ENCODE measurements at places on chromosomes 2 and 18.

DNA sequence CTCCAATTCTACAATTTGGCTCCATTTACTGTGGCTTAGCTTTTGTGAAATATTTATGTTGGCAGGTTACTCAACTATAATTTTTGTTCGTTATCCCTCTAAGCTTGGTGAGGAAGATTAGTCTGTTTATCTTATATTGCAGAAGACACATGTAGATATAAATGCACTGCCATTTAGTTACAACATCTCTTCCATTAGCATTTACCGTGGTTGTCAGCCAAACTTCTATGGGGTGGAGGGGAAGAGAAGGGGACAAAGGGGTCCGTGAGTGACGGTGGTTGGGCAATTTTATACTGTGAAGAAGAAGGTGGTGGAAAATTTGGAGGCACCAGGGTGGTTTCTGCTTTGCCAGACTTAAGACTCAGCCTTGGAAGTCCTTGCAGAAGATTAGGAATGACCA lies 117.6 kb upstream of the CXCR4 start:
- H3K4me1 ChIP-seq: peaks cover 54% of the 10 kb centered on the region
- no peaks in the 10 kb centered on the region for H3K36me3 ChIP-seq
- DNase-seq: no peak
- no peak overlapping the region for H3K4me3 ChIP-seq

DNA sequence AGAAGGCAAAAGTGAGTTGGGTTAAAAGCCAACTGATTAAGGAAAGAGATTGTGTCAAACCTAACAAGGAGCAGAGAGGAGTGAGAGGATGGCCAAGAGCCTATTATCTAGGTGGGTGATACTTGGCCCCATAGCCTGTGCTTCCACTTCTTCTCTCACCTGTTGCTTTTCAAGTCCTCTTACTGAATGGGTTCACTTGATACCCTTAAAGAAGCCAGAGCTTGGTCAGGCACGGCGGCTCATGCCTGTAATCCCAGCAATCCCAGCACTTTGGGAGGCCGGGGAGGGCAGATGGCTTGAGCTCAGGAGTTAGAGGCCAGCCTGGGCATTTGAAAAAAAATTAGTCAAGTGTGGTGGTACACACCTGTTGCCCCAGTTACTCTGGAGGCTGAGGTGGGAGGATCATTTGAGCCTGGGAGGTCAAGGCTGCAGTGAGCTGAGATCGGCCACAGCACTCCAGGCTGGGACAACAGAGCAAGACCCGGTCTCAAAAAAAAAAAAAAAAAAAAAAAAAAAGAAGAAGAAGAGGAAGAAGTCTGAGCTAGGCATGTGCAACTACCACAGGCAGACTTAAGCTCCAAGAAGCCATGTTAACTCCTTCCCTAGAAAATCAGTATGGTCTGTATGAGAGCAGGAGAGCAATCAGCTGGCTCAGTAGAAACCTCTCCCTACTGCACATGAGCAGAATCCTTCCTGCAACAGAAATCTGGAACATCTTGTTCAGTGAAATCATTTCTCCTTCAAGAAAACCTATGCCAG lies 28.4 kb upstream of the ME2 start:
- no peaks in the 10 kb centered on the region for H3K36me3 ChIP-seq
- DNase-seq: no peak
- peaks cover 3% of the 10 kb centered on the region for H3K4me1 ChIP-seq
- no peak overlapping the region for H3K4me3 ChIP-seq
- H3K27me3 ChIP-seq: peaks cover 9% of the 10 kb centered on the region
- H3K27ac ChIP-seq: no peak overlapping the region

DNA sequence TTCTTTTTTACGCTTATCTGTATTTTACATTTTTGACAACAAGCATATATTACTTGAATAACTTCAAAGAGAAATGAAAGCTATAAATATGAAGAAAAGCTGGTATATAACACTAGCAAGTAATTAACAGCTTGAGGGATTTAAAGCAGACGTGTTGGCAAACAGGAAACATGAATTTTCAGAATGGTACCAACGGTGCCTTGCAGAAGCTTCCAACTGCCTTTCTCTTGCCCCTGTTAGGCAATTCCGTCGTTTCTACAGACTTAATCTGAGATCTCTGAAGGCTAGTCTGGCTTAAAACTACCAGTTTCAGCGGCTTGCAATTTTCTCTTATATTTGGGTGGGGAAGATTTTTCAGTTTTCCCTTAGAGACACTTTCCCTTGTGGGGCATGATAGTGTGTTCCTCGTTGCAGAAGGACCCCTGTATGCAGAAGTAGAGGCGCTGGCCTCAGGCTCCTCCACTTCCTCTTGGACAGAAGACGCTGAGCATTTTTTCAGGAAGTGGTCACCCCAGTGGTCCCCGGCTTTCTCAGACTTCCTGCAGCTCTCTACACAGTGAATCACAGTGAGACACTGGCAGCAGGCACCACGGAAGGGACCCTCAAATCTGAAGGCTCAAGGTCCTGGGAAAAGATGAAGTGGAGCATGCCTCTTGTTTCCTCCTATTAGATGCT lies 56.2 kb upstream of the SLC16A14 start:
- no peak for DNase-seq
- H3K27ac ChIP-seq: no peak overlapping the region
- H3K36me3 ChIP-seq: no peaks in the 10 kb centered on the region
- H3K4me3 ChIP-seq: no peak overlapping the region
- H3K4me1 ChIP-seq: peaks cover 18% of the 10 kb centered on the region

DNA sequence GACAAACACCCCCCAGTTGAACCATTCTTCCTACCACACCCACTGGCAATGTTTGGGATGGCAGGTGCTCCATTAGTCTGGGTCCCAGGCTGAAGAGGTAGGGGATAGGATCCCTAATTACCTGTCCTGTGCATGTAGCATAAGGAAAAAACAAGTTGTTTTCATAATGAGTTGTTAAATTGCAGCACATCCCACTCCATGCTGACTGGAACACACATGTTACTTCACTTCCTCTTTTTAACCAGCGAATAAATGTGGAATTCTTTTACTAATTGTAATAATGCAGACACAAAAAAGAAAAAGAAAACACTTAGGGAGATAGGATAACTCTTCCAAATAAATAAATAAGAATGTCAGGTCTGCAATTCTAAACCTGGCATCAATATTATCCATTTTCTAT lies 11.8 kb upstream of the CBLN2 start:
- H3K27ac ChIP-seq: no peak overlapping the region
- no peaks in the 10 kb centered on the region for H3K4me1 ChIP-seq
- no peak for DNase-seq

DNA sequence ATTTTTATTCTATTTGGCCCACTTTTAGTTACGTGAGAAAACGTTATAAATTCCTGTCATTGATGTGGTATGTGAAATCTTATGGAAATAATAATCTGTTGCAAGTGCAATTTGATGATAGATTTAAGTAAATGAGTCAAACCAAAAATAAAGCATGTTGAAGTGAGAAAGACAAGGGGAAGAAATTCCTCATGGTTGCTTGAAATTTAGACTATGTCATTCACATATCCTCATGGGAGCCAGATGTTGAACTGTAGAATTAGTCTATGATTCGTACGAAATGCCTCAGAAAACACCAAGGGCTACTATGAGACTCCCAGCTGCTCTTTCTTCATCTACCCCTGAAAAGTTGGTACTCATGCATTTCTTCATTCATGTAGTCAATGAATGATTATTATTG lies 55.7 kb downstream of the KLHL14 start:
- no peak for DNase-seq
- no peaks in the 10 kb centered on the region for H3K36me3 ChIP-seq
- H3K27me3 ChIP-seq: peaks cover 3% of the 10 kb centered on the region

GRCh38 chr2:6945087-6945813 lies 28.0 kb downstream of the RNF144A start:
- peaks cover 59% of the 10 kb centered on the region for H3K4me1 ChIP-seq
- H3K36me3 ChIP-seq: peaks cover 71% of the 10 kb centered on the region
- no peaks in the 10 kb centered on the region for H3K27me3 ChIP-seq
- peak overlapping the region; percentile 70 for H3K27ac ChIP-seq
- no peak overlapping the region for H3K4me3 ChIP-seq

GRCh38 chr2:196489371-196489770 lies 150.1 kb upstream of the CCDC150 start:
- no peak overlapping the region for H3K27ac ChIP-seq
- peaks cover 37% of the 10 kb centered on the region for H3K27me3 ChIP-seq
- no peaks in the 10 kb centered on the region for H3K4me1 ChIP-seq
- H3K36me3 ChIP-seq: no peaks in the 10 kb centered on the region
- no peak for DNase-seq

DNA sequence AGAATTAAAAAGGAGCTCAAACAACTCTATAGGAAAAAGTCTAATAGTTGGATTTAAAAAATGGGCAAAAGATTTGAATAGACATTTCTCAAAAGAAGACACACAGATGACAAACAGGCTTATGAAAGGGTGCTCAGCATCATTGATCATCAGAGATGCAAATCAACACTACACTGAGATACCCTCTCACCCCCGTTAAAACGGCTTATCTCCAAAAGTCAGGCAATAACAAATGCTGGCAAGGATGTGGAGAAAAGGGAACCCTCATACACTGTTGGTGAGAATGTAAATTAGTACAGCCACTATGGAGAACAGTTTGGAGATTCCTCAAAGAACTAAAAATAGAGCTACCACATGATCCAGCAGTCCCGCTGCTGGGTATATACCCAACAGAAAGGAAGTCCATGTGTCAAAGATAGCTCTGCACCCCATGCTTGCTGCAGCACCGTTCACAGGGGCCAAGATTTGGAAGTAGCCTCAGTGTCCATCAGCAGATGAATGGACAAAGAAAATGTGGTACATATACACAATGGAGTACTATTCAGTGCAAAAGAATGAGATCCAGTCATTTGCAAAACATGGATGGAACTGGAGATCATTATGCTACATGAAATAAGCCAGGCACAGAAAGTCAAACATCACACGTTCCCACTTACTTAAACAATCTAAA lies 46.7 kb upstream of the B3GNT7 start:
- H3K4me3 ChIP-seq: no peak overlapping the region
- no peak for DNase-seq

DNA sequence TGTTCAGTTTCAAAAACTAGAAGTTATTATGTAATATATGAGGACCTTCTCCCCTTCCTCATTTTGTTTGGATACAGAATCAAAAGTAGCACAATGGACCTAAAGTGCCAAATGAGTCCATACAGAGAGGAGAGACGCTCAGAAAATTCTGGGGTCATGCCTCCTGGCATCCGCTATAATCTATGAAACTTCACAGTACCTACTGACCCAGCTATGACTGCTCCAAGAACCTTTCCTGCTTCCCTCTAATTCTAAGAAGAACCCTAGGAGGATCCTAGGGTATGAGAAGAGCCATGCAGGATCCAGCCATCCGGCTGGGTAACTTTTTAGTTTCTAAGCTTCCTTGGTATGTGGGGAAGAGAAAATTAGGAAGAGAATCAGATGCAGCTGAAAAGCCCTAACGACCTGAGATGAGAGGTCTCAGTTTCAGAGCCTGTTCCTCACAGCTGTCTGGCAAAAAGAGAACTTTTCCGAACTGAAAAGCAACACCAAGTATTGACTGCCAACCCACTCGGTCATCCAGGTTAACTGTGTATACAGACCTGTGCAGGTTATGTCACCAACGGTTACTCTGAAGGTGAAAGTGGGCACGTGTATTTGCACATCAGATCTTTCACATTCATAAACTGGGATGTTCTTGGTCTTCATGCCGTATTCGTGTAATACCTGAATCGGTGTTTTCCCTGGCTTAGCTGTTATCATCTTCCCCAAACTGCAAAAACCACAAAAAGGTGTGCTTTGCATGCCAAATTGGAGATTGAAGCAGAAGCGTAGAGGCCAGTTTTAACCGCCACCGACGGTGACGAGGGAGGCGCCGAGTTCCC lies 1.1 kb downstream of the PRKRA start:
- peaks cover 58% of the 10 kb centered on the region for H3K36me3 ChIP-seq
- peak overlapping the region; percentile 95 for H3K27ac ChIP-seq
- H3K4me1 ChIP-seq: peaks cover 38% of the 10 kb centered on the region
- no peaks in the 10 kb centered on the region for H3K27me3 ChIP-seq
- no peak for DNase-seq
- H3K4me3 ChIP-seq: peak overlapping the region; percentile 88

GRCh38 chr2:127683757-127684156 lies 8.4 kb upstream of the LIMS2 start:
- peaks cover 10% of the 10 kb centered on the region for H3K27me3 ChIP-seq
- no peak for DNase-seq
- H3K4me3 ChIP-seq: no peak overlapping the region
- no peak overlapping the region for H3K27ac ChIP-seq

DNA sequence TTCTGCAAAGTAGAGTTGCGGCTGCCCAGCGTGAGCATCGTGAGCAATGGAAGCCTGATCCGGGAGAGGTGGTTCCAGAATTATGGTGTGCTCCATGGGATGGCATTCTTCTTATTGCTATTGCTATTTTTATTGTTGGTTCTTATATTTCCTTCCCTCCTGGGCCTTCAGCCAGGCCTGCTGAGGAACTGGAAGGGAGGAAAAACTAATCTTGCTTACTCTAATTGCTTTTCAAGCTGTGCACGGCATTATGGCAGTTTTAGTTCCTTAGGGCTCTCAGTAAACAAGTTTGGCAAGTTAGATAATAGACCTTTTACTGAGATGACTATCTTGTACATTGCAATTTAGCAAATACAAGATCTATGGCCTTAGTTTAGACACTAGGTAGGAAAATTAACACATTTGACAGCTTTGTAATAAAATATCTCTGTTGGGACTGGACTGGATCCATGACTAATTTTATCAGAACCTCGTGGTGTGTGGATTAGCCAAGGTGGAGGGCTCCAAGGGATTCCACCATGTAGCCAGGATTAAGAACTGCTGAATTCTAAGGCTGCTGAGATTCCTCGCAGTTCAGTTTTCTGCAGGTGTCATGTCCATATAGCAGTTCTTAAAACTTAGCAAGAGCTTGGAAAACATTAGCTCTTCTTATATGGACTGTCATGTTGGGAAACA lies 6.0 kb downstream of the RSAD2 start:
- peaks cover 30% of the 10 kb centered on the region for H3K4me1 ChIP-seq
- DNase-seq: no peak
- no peak overlapping the region for H3K4me3 ChIP-seq
- peaks cover 33% of the 10 kb centered on the region for H3K36me3 ChIP-seq

GRCh38 chr2:128373451-128374000 lies 54.9 kb upstream of the HS6ST1 start:
- no peak overlapping the region for H3K27ac ChIP-seq
- H3K36me3 ChIP-seq: no peaks in the 10 kb centered on the region
- peaks cover 3% of the 10 kb centered on the region for H3K27me3 ChIP-seq
- peaks cover 8% of the 10 kb centered on the region for H3K4me1 ChIP-seq

DNA sequence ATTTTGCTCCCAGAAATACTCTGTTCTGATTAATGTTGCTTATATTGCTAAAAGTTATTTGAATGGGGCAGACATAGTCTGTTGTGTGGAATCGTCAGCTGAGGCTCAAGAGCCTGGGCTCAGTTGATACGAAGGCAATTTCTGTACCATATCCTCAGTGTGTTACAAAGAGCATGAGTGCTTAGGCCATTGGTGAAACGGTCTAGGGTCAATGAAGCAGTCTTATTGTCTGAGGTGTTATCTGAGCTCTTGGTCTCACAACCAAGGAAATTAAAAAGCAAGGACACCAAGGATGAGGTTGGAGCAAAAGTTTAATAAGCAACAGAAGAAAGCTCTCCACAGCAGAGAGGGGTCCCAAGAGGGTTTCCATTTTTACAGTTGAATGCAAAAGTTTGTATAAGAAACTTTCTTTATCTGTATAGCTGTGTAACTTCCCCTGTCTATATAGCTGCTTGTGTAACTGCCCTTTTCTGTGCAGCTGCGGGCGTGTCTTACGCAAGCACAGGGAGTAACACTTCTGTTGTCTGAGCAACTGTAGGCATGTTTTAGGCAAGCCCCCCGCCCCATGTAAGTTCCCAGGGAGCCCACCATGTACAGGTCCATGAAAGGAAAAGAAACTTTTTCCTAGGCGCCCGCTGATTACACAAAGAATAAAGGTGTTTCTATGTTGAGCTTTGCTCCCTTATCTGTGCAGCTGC lies 40.6 kb upstream of the DSC1 start:
- no peaks in the 10 kb centered on the region for H3K4me1 ChIP-seq
- no peak for DNase-seq
- H3K27ac ChIP-seq: no peak overlapping the region
- no peak overlapping the region for H3K4me3 ChIP-seq
- H3K36me3 ChIP-seq: no peaks in the 10 kb centered on the region
